ENCODE measurements at places on chromosomes 5 and 9.

GRCh38 chr9:109349421-109349846 lies 28.6 kb upstream of the EPB41L4B start:
- DNase-seq: no peak

GRCh38 chr9:127446713-127447415 lies 4.3 kb downstream of the RPL12 start:
- DNase-seq: no peak

- no peak for DNase-seq
Observed at GRCh38 chr9:120845255-120845654, 2.5 kb upstream of the PSMD5 start.

DNA sequence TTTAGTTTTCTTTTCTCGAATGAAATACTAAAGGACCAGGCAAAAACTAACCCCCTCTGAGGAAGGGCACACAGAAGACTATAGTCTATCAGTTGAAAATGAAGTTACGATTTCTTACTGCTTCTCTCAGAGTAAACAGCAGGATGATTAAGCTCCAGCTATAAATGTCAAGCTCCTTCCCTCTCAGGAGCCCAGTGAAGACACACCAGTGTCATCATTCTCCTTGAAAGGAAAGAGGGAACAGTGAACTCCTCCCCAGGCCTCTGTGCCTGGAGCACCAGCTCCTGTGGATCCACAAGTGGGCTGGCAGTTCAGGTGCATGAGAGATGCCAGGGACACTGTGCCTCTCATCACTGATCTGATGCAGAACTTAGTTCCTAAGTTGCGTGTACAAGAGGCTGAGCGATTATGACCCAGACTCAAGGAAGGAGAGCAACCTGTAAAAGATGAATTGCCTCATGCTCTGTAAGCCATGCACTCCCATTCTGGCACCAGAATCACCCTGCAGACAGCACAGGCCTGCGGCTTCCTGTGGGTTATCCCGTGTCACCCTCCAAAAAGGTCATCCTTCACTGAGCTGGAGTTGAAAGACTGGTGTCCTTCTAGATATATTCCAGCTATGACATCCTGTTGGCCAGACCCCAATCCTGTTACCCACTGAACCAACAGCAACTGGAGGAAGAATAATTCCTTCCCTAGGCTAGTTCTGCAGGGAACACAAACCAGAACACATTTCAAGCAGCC lies 394.0 kb downstream of the SEMA5A start:
- no peak for DNase-seq

DNA sequence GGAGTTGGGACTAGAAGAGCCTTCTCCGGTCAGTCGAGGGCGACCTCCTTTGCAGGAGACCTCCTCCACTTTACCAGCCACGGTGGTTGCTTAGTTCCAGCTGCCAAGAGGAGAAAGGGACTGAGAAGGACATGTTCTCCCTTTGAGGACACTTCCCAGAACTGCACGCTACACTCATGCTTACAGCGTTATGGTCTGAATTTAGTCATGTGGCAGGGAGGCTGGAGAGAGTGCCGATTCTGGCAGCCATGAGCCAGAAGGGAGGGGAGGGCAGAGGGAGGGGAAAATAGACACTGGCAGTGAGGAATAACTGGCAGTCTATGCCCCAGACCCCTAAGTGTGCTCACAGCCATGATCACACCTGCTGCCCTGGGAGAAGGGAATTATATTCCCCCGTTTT lies 47.8 kb downstream of the TSPAN17 start:
- DNase-seq: no peak

DNA sequence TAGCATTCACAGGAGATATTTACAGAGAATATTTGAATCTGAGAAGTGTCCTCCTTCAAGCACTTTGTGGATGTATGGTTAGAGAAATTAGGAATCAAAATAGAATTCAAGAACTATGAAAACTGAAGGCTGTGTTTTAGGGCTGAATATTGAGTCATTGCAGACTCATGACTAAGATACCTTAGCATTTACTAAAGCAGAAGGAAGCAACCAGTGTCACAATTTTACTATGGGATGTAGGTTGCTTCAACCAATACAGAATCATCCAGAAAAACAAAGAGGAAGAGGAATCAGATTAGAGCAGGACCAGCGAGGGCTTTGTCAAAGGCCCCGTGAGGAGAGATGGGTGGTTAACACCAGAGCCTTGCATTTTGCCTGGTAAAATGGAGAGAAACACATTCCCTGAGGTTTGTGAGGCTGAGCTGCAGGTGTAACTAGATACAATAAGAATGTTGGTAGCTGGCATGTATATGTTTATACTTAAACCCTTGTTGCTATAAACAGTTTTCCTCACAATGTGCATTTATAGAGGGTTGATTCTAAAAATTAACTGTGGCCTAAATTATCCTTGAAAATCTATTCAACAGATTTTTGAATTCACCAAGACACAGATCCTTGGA lies 518.1 kb downstream of the AGTPBP1 start:
- DNase-seq: no peak

- no peak for DNase-seq
Observed at GRCh38 chr5:151146061-151146460, 11.5 kb downstream of the ANXA6 start.
